ENCODE measurements at places on chromosomes 4 and X.

DNA sequence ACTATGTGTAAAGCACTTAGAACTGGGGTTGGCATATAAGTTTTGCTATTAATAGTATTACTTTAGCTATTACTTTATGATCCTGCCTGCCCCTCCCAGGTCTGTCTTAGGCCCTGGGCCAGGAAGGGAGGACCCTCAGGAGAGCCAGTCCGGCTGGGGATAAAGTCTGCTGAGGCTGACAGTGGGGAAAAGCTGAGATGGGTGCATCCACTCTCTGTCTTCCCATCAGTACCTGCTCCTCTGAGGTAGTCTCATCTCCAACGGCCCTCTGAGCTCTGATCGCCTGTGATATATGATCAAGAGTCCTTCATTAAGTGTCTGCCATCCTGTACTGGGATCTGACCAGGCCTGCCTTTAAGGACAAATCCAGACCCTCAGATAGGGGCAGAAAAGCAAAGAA, 156.5 kb upstream of the PJA1 start:
- DNase-seq = no peak

DNA sequence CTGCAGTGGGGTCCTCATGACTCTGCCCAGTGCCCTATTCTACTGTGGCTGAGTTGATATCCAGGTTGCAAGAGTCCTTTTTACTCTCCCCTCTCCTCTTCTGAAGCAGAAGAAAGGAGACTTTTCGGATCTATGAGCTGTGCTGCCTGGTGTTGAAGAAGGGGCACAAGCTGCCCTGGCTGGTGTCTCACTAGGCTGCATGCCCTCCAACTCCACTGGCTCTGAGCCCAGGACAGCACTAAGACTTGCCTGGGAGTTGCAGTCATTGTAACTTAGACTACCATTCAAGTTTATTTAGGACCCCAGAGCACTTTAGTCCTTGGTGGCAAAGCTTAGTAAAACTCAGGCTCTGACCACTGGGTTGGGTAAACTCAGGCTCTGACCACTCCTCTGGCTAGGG, 89.4 kb downstream of the GABRB1 start:
- no peak for DNase-seq

DNA sequence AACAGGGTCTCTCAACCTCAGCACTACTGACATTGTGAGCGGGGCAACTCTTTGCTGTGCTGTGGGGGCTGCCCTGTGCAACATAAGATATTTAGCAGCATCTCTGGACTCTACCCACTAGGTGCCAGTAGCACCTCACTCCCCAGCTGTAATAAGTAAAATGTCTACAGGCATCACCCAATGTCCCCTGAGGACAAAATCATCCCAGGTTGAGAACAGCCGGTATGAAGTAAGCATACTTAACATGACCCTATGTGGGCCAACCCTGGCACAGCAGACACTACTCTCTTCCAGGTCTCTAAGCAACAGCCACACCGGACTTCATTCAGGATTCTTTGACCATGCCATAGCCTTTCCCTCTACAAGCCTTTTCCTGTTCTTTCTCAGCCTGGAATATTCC, 10.5 kb upstream of the MGST2 start:
- peak; percentile 54 for DNase-seq

DNA sequence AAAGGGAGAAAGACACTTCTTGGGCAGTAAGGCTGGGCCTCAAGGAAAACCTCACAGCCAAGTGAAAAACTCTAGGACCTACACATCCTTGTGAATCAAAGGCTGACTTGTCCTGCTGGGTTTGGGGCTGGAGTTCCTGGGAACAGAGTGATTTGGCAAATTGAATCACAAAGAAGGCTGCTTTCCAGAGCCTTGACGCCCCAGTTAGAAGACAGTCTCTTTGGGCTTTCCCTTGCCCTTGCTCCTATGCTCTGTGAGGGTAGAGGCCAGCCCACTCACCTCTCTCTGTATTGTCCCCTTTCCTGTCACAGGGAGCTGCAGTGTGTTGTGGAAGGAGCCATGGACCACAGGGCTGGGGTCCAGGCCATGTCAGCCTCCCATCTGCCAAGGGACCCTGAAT, 9.6 kb downstream of the AMER1 start:
- DNase-seq = no peak

GRCh38 chr4:100100985-100101384, 89.3 kb downstream of the DDIT4L start:
- DNase-seq = peak; percentile 52

- no peak for DNase-seq
These were observed 308.5 kb downstream of the CAMK2D start for GRCh38 chr4:113452868-113453620.

- DNase-seq = no peak
These were observed 79.4 kb downstream of the SLC10A6 start for GRCh38 chr4:86769794-86770193.

- no peak for DNase-seq
These were observed 59.6 kb upstream of the DRP2 start for GRCh38 chrX:101160001-101160400.

DNA sequence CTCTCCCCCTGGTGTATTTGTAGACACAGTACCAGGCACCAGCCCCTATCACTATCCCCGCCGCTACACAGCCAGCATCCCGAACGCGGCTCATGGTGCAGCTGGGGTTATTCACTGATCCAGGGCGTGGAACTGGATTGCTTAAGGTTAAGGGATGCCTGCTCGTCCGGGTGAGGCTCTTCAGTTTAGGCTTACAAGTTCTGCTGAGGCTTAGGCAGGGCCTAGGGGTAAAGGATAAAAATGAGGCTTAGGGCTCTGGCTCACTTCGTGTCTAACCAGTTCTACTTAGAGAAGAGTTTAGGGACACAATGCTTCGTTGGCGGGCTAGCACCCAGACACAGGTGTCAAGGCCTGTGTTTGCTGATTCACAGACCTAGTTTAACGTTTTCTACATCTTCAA, 2.2 kb downstream of the ARMCX2 start:
- no peak for DNase-seq

GRCh38 chrX:1464971-1465285, 12.2 kb upstream of the ASMTL start:
- DNase-seq = peak; percentile 56

GRCh38 chrX:120452131-120452530, 17.0 kb downstream of the LAMP2 start:
- no peak for DNase-seq

- DNase-seq = no peak
These were observed 490.9 kb upstream of the INTU start for GRCh38 chr4:127141856-127142255.
